ENCODE measurements at places on chromosomes 4 and X.

GRCh38 chr4:106032851-106033286 is 137.6 kb downstream of the NPNT start:
- no peak for DNase-seq

GRCh38 chr4:74190919-74191397 is 33.0 kb downstream of the MTHFD2L start:
- DNase-seq, result no peak

DNA sequence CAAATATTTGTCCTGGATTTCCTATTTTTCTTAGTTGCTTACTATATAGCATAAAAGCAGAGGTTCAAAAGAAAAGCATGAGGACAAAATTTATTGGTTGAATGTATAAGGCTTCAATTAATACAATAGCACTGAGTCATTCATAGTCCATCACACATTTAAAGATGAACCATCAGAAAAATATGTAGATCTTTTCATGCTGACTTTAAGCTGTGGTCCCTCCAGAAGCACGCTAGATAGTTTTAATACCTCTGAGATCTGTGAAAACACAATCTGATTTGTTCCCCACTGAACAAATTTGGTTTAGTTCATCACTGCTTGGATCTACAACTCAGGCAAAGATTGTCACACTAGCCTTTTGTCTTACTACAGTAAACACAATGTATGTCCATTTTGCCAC is 377.2 kb upstream of the ANXA10 start:
- DNase-seq, result no peak

DNA sequence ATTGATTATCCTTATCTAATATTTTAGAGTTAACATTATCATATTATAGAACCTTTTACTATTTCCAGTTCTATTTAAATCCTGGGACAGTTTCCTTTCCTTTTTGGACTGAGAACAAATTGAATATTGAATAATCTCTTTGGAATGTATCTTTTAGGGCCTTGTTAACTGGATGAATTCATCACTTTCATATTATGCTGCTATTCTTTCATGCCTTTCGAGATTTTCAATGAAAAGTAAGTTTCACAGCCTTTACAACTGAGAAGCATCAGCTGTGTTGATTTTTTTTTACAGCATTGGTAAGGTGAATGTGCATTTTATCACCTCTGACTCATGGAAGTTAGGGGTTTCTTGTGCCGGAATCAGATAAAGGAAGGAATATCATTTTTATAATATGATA is 39.6 kb downstream of the PDLIM5 start:
- no peak for DNase-seq

- DNase-seq, result peak; percentile 94
Measured at GRCh38 chr4:1870328-1870577, 940 bp upstream of the NSD2 start.

DNA sequence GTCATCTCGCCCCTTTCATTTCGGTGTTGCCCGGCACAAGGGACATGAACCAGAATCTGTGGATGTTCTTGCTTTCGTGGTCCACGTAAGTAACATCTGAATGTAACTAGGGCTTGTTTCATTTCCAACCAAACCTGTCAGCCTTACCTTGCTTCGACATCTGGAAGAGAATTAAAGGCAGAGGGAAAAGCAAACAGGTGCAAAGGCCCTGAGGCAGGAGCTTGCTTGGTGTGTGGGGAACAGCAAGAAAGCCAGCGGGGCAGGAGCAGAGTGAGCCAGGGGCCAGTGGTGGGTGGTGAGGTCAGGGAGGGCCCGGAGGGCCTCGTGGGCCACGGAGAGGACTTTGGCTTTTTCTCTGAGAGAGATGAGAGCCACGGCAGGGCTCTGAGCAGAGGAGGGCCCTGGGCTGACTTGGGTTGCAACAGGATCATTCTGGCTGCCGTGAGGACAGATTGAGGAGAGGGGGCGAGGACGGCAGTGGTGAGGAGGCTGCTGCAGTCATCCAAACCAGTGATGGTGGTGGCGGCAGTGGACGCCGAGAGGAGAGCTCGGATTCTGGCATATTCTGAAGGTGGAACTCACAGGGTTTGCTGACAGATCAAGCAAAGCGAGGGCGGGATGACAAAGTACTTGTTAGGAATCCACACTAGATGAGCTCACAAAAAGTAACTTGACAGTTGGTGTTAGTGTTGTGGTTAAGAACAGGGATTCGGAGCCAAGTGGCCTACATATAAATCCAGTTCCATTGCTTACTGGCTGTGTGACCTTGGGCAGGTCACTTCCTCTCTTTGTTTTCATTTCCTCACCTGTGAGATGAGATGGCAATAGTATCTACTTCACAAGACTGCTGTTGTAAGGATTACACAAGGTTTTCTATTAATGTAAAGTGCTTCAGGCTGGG is 6.8 kb upstream of the WDR13 start:
- DNase-seq, result no peak

DNA sequence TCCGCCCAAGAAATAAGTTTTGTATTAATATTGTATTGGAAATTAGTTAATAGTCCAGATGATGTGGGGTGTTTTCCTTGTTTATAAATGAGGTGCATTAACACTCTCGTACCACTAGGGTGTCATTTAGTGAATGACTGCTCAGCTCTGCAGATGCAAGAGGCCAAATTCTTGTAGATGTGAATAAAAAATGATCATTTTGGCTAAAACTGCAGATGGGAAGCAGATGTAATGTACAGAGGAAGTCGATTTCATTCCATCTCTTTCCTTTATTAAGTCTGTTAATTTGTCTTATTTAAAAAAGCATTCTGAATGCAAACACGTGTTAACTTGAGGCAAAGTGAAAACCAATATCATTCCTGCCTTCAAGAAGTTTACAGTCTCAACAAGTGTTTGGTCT is 108.1 kb downstream of the DHX15 start:
- DNase-seq, result peak; percentile 55

- DNase-seq, result no peak
Measured at GRCh38 chrX:5733501-5733900, 495.2 kb downstream of the NLGN4X start.

GRCh38 chr4:170202721-170203120 is 113.0 kb upstream of the AADAT start:
- DNase-seq, result peak; percentile 49

DNA sequence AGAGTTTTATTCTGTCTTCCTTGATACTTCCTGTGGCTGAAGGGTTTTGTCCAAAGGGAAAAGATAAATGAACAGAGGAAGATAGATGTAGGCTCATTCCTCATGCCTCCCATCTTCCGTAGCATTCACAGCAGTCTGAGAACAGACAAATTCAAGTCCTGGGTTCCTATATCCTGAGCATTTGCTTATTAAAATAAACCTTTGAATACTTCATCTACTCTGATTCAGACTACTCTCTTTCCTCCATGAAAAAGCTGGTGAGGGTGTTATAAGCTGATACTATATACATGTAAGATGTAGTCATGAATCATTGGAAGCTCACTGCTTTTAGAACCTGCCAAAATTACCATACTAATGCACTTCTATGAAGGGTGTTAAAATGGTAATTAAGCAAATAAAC is 61.2 kb downstream of the GAB1 start:
- no peak for DNase-seq

DNA sequence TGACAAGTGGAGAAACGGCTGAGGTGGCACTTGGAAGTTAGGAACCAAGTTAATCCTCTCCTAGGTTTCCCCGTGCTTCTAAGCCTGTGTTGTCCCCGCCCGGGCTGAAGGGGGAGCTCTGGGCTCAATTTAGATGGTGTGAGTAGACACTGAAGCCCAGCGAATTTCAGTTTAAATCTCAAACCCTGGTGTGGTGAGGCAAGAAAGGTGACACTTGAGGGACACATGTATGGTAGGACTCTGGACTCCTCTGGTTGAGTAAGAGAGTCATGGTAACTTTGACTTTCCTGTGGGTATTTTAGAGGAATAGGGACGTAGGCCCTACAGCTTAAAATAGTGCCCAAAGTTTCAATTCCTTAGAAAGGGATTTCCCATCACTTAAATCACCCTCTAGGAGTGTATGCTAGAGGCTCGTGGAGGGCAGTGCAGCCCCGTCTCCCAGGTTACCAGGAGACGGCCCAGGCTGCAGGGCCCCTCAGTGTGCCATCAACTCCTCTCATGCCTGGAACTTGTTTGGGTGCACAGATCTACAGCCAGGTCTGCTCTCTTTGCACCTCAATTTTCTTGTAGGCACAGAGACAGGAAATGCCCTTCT is 24.0 kb downstream of the HAND2 start:
- no peak for DNase-seq

DNA sequence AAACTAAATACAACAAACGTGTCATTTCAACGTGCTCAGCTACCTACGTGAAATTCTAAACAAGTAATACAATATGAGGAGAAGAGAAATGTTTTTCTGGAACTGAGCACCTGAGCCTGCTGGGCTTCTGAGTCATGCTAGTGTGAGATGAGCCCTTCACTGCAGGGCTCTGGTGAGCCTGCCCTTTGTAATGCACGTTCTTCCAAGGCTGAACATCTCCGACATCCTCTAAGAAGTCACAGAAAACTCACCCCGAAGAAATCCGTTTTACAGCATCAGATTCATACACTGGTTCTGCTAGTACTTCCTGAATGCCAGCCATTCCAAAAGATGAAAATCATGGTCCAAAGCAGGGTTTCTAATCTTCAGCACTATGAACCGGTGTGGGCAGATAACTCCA is 157.1 kb downstream of the AMELX start:
- DNase-seq, result no peak

- peak; percentile 4 for DNase-seq
Measured at GRCh38 chr4:155062948-155063347, 145.5 kb upstream of the NPY2R start.

GRCh38 chr4:120796271-120796670 is 126.3 kb downstream of the PRDM5 start:
- DNase-seq, result no peak

DNA sequence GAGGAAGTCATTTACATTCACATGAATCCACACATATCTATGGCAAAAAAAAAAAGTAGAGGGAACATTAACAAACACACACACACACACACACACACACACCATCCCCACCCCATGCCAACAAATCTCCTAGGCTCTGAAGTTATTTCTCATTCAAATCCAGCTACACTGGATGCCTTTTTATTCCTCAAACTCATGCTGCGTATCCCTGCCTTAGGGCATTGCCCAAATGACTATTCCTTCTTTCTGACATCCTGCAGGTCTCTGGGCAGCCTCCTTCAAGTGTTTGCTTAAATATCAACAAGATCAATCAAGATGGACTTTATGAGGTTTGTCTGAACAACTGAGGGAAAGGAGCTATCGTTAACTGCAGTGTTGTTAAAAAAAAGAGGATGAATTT is 106.5 kb upstream of the FAM9A start:
- DNase-seq, result no peak

GRCh38 chr4:7186031-7186430 is 6.3 kb upstream of the SORCS2 start:
- no peak for DNase-seq

GRCh38 chrX:127552571-127552970 is 499.6 kb downstream of the ACTRT1 start:
- DNase-seq, result no peak

- peak; percentile 39 for DNase-seq
Measured at GRCh38 chr4:153634738-153635353, 49.2 kb upstream of the TLR2 start.

DNA sequence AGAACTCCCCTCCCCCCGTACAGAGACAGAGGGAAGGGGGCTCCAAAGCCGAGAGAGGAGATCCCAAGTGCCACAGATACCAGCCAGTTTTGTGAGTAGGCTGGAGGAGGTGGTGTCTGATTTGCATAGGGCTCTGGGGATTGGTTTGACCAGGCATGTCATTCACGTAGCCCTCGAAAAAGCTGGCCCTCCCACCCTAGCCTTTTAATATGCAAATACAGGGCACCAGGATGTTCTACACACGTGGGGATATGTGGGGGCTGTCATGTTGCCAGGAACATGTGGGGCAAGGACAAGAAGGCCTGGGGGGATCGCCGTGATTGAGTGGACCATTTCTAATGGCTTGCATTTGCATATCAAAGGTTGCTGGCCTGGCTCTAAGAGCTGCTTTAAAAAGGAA is 272.9 kb downstream of the PPP1R2C start:
- no peak for DNase-seq

DNA sequence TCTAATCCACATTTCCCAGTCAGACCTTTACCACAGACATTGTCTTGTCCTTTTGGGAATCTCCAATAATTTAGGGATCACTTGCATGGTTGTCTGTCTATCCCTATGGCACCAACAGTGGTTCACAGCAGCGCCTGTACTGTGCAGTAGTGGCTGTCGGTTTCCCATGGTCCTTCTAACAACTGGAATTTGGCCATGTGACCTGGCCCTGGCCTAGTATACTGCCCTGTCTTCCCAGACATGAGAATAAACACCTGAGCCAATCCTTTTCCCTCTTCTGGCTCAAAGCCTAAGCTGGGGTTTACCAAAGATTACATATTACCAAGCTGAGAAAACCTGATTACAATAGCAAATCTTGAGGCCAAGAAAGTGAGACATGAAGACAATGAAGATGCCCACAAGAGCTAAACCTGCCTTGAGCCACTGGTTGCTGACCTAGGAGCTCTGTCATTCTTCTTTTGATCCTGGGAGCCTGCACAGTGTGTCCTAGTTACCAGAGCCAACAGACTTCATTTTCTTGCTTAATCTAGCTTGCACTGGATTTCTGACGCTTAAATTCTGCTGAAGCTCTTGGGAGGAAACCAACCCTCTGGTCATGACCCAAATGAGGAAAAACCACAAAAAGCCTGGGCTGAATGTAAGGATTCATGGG is 92.1 kb downstream of the SCD5 start:
- no peak for DNase-seq

DNA sequence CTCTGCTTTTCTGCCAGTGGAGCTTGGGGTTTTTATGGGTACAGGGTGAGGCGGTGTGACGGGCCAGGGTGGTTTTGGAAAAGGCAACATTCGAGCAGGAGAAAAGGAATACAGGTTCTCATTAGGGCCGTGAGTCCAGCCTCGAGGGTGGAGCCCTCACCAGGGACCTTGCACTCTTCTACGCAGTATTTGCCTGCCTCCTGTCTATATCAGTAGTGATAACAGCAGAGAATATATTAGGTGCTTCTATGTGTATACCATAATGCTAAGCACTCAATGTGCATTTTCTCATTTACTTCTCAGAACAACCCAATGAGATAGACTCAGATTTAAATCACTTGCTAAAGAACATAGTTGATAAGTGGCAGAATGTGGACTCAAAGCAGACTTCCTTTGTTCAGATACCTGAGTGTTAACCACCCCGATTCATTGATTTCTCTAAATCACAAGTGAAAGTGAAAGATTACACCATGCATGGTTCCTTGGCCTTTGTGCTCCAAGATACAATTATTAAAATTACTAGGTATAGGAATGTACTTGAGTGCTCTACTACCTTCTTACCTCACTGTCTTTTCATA is 403.9 kb downstream of the PCDH7 start:
- no peak for DNase-seq

DNA sequence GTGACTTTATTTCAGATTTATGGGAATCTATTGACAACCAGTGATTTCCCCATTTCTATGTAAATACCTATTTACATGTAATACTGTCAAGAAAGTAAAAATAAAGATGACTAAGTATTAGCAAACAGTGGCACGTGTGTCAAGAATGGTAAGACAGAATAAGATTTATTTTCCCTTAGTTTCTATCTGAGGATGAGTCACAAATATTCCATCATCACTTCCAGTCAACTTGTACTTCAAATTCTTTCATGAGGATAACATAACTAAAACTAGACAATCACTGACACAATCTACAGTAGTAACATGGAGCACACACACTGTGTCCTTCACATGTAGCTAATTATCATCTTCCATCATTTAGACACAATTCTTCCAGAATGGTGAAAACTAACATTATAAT is 625.3 kb upstream of the PCDH7 start:
- DNase-seq, result no peak

GRCh38 chrX:123184219-123184865 is at the start of gene GRIA3:
Gene GRIA3 (plus strand): TSS chrX:123184278. CDS start chrX:123184536, 258 bp downstream.
- no peak for DNase-seq

GRCh38 chrX:13676885-13677284 is 12.0 kb upstream of the RAB9A start:
- DNase-seq, result no peak

- DNase-seq, result no peak
Measured at GRCh38 chr4:7661066-7661748, 226.5 kb upstream of the PSAPL1 start.
